ENCODE measurements at places on chromosomes 1 and 21.
A peak's percentile ranks its signal among the peaks of the same experiment; 100 is the strongest.

GRCh38 chr1:187842406-187843165 lies 1013.8 kb downstream of the PLA2G4A start:
- no peak for DNase-seq

- DNase-seq, result no peak
These were observed 4.0 kb downstream of the OSCP1 start for GRCh38 chr1:36446271-36446670.

GRCh38 chr1:193348769-193349535 lies 162.5 kb upstream of the B3GALT2 start:
- DNase-seq, result no peak

- no peak for DNase-seq
These were observed 8.6 kb upstream of the NTNG1 start for GRCh38 chr1:107132195-107132594.

DNA sequence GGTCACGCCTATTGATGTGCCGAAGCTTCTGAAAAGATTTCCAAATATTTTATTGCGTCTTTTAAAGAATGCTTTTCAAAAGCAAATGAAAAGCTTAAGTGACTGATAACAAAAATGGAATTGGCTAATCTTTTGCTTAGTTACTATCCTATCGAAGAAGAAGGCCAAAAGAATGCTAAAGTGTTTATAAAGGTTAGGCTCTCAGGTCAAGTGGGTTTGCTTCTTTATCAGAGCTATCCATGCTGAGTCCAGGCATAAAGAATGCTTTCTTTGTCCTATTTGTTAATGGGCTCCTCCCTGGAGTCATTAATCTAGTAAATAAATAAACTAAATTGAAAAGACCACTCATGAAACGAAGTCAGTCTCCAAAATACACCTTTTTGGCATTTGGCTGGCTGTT lies 133.4 kb upstream of the LYPLAL1 start:
- no peak for DNase-seq

DNA sequence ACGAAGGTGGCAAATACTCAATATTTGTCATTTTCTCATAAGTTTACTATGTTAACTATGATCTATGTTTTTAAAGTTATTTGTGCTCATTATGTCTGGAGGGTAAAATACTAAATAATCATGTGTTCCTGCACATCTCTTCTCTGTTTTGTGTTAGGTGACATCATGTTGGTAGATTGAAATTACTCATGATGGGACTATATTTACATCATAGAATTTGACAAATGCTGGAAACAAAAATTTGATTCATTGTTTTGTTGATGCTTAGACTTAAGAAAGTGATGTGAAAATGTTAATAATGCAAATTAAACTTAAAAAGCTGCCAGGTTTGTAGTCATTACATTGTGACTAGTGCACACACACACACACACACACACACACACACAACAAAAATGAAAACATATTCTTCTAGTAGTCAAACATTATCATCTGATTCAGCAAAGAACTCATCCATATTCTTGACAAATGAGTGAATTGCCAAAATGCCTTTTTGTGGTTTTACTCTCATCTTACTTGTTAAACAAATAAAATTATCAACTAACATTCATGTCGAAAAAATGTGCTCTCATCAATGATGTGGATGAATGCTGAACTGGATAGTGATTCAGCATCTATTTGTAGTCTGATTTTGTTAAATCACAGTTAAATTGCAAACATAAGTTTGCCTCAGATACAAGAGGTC lies 870.7 kb downstream of the BRINP3 start:
- DNase-seq, result no peak

- no peak for DNase-seq
These were observed 2151.6 kb downstream of the MRPL39 start for GRCh38 chr21:23455676-23456075.

DNA sequence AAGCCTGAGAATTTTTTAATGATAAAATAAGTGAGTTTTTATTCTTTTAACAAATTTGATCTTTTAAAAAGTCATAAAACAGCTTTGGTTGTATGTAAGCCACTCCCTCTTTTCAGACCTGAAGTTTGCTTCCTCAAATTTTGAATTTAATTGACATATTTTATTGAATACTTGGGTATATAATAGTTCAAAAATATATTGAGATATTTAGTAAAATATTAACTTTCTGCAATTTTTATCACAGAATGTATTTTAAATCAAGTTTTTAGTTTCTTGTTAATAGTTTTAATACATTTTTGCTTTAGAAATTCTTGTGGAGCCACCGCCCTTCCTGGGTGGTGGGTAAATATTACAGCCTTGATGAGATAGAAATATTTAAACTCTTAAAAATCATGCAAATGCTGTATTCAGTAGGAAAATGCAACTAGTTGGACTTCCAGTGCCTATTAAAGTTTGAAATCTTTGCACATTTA lies 867 bp downstream of the PTPRC start:
- no peak for DNase-seq

DNA sequence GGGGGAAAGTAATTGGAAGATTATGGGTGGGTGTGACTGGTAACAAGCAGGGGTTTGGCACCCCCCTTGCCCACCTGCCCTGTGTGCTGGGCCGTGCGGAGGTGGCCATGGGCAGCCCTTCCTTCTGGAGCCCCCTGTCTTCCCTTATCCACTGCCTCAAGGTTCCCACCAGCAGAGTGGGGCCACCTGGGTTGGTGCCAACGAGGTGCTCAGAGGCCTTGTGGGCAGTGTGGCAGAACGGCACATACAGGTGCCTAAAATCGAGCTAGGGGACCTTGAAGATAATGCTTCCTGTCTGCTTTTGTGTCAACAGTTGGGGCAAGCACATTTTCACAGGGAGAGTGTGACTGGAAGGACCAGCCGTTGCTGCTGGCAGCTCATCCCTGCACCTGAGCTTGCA lies 161.8 kb downstream of the PCBP3 start:
- DNase-seq, result no peak

DNA sequence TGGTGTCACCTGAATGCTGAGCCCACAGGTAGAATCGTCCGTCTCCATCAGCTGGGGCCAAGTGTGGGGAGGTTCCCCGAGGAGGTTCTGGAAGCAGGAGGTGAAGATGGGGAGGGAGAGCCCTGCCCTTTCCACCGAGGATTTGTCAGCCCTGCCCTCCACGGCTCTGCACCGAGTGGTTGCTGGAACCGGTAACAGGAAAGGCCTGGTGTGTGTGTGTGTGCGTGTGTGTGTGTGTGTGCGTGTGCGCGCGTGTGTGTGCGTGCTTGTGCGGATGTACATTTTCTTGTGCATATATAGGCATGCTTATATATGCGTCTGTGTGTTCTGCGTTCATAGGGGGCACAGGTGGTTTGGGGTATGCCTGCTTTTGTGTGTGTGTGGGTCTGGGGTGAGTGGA lies 3.5 kb downstream of the NBL1 start:
- no peak for DNase-seq

GRCh38 chr1:203207751-203208150 lies 21.2 kb upstream of the CHI3L1 start:
- no peak for DNase-seq

- no peak for DNase-seq
These were observed 25.6 kb upstream of the VAV3 start for GRCh38 chr1:107990606-107991005.

GRCh38 chr1:72109916-72110315 lies 172.4 kb downstream of the NEGR1 start:
- no peak for DNase-seq

DNA sequence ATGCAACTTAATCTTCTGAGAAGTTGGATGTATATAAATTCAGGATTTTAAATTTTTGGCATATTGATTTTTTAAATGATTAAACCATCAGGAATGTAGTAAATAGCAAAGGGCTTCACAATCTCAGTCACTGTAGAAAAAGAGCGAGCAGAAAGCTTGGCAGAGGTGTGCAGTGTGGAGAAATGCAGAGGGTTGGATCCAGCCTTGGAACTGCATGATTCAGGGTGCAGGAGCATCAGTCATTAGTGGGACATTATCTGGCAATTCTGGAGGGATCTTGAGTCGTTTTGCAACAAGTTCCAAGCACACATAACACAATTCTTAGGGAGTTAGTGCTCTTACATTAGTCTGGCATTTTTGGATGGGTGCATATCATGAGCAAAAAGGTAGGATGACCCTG lies 267.9 kb downstream of the PLA2G4A start:
- no peak for DNase-seq

- DNase-seq, result no peak
These were observed 862.8 kb downstream of the KCNT2 start for GRCh38 chr1:195745189-195746010.

DNA sequence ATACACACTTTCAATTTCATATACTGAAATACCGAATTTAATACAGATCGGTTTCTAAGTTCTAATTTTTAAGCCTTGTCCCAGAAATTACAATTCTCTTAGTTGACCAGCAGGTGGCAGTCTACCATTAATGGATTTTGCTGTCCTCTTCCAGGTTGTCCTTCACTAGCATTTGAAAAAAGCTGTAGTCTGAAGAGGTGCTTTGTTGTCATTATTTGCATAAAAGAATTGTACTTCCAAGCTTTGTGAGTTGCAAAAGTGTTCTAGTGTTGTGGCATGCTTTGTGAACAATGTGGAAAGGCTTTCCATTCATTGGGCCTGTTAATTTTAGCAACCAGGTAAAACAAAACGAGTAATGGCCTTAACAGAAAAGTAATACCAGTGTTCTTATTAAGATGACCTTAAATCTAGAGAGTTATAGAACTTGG lies 193.6 kb downstream of the RPS6KC1 start:
- DNase-seq, result no peak

DNA sequence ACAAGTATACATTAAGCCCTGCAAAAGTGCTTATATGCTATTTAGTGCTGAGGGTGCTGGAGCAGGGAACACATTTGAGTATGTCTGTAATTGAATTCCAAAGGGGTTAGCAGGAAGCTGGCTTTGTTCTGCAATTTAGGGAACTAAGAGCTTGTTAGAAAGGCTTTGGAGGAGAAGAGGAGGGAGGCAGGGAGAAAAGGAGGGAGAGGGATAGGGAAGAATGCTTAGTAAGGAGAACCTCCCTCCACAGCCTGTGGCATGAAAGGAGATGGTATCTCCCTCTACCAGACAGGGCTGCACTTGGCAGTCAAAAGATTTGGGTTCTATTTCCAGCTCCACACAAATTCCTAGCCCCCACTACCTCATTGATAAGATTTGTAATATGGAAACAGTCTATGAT lies 217.8 kb downstream of the DAB1 start:
- DNase-seq, result no peak

GRCh38 chr21:16211339-16212303 lies 481.8 kb downstream of the USP25 start:
- DNase-seq, result no peak

GRCh38 chr1:34973326-34973725 lies 11.8 kb downstream of the TMEM35B start:
- DNase-seq, result no peak

GRCh38 chr1:98325646-98326440 lies 335.7 kb upstream of the SNX7 start:
- DNase-seq, result no peak

DNA sequence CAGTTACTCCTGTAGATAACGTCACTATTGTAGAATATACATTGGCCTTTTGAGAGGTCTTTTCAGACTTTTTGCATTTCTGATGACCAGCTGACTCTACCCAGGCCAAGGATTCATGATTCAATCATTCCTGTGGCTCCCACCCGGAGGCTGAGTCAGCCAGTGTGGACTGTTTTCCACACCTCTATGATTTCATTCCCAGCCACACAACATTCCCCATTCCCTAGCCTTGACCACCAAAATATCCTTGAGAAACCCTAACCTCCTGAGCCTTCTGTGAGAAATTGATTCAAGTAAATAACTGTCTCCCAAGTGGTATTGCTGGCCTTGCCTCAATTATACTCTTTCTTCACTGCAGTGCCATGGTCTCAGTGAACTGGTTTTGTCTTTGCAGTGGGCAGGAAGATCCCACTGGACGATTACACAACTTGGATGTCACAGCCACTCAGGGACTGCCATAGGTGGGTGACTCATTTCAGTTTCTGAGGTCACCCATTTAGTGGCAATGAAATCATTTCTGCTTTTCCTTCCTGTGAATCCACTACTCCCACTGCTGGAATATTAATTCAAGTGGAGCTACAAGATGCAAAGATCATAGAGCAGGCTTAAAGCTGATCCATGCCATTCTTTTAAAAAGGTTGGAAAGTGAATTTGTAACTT lies 518.6 kb upstream of the ZP4 start:
- DNase-seq, result no peak

DNA sequence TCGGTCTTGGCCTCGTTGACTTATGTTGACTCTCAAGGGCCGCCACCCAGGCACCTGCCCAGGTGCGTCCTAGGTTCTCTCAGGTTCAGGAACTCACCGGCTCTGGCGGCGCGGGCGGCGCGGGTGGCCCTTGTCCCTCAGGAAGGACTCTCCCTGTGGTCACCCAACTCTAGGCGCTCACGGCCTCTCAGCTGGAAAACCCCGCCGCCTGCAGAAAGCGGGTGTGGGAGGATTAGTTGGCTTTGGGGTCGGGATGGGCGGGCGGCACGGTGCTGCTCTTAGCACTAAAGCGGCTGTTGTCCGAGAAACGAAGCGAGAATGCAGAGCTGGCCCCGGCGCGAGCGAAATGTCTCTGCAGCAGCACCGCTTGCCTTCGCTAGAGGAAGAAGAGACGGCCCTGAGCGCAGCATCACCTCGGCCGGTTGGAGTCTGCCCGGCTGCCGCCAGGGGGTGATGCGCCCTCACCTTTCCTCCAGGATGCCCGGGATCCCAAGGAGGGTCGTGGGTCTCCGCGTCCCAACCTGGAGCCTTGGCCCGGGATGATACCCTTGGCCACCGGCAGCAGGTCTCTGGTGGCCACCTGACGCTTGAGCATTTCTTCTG lies 8.1 kb upstream of the TADA1 start:
- DNase-seq, result peak; percentile 10

DNA sequence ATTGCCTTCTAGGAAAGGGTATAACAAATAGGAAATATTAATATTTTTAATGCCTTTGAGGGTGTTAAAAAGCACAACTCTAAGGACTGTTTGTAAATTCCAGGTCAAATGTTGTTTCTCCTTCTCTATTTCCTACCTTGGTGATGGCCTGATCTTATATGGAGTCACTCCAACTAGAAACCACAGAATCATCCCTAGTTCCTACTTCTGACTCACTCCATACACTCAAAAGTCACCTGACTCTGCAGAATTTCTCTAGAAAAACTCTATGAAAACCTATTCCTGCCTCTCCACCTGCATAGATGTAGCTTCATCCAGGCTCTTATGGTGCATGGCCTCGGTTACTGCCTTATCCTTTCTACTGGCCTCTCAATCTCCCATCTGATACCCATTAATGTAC lies 14.5 kb downstream of the RGS4 start:
- no peak for DNase-seq

GRCh38 chr1:177488722-177489121 lies 318.0 kb downstream of the BRINP2 start:
- DNase-seq, result no peak

- DNase-seq, result no peak
These were observed 158.3 kb downstream of the TOMM20 start for GRCh38 chr1:234970401-234970730.

GRCh38 chr1:239178961-239179360 lies 207.4 kb upstream of the CHRM3 start:
- DNase-seq, result no peak

DNA sequence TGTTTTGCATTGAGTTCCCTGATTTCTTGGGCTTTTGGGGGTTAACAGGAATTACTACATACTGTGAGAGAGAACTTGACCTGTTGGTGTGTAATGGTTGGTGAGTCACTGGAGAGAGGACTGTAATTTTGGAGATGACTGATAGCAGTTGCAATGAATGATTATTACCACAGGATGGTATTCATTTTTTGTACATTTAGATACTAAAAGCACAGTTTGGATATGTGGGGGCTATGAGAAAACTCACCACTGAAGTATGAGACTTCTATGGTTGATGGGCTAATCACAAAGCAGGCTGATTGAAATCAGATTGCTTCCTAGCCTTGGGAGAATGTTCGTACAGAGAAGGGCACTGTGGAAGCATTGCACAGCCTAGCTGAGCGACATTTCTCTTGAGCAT lies 1571.3 kb upstream of the PRMT6 start:
- DNase-seq, result no peak

- no peak for DNase-seq
These were observed 15.3 kb downstream of the UCK2 start for GRCh38 chr1:165842671-165843129.

Data from T-helper 9 cell (primary cell).